Activated naive CD8-positive, alpha-beta T cell treated with anti-CD3 and anti-CD28 coated beads, Interleukin-2, amount 10 ng/mL, durations not matched to agents 7 days and 5 days (primary cell): ENCODE measurements at places on chromosomes 11 and 22.

DNA sequence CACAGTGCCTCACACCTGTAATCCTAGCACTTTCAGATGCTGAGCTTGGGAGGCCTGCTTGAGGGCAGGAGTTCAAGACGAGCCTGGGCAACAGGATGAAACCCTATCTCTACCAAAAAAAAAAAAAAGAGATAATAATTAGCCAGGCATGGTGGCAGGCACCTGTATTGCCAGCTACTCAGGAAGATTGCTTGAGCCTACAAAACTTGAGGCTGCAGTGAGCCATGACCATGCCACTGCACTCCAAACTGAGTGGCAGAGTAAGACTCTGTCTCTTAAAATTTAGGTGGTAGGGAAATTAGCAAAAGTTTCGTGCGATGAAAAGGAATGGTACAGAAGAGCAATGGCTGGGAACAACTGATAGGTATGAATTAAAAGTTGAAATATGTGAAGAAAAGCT lies 18.0 kb downstream of the ST13 start:
- no peak for DNase-seq

GRCh38 chr11:84292006-84292405 lies 1005.8 kb upstream of the CCDC90B start:
- DNase-seq = no peak

DNA sequence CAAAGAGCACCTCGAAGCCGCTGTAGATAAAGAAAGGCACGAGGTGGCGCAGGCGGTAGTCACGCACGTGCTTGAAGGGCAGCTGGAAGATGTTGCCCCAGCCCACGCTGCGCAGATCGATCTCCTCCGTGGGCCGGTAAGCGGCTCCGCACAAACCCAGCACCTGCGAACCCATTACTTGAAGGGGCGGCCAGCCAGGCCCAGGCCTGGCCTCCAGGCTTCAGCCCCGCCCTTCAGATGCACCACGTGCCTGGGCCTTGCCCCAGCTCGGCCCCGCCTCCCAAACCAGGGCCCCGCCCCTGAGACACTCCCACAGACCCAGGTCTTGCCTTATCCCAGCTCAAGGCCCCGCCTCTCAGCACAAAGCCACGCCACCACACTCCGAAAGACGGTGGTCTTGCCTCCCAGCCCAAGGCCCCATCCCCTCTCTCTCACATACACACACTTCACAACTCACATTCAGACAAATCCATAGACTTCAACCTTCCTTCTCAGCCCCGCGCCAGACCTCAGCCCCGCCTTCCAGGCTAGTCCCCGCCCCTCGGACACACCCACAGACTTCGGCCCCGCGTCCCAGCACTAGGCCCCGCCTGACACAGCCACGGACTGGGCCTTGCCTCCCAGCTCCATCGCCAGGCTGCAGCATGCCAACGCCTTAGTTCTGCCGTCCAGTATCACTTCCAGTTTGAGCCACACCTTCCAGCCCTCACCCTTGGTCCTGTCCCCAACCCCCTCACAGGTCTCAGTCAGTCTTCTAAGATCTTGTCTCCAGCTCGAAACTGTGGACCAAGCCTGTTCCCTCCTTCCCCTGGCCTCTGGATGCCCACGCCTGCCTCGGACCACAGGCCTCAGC lies 7.0 kb downstream of the UNC93B1 start:
- DNase-seq = peak; percentile 59

DNA sequence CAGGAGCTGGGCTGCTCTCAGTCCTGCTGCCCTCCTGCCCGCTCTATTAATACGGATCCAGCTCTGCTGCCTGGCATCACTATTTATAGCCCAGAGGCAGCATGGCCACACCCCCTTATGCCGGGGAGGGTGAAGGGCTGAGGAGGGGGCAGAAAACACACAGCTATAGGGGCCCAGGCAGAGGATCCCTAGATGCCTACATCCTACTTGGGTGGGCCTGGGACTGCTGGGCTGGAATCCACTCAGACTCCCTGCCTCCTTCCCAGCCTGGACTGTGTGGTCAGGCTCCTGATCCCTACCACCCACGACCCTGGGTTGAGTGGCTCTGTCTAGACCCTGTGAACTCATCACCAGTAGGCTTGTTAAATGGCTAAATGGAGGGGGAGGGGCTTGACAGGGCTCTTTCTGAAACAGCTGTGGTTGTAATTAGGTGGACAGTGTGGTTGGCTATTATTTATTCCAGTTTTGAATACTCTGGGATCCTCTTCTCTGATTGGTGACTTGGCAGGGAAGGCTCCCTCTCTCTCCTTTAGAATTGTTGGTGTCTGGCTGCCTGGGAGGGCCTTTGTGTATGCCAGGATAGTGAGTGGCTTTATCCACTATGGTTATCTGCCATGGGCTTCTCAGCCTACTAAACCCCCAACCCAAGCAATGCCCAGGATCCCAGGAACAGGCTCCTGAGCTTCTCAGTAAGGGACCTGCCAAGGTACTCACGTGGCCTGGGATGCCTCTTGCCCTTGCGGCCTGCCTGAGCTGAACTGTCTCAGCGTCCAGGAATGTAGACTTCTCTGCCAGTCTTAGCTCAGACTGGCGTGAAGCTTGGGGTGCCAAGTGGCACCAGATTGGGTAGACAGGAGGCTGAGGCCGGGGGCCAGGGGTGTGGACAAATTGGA lies 15.2 kb downstream of the PHLDB1 start:
- no peak for DNase-seq

- DNase-seq = no peak
Observed at GRCh38 chr22:19932367-19933206, 9.0 kb upstream of the COMT start.

DNA sequence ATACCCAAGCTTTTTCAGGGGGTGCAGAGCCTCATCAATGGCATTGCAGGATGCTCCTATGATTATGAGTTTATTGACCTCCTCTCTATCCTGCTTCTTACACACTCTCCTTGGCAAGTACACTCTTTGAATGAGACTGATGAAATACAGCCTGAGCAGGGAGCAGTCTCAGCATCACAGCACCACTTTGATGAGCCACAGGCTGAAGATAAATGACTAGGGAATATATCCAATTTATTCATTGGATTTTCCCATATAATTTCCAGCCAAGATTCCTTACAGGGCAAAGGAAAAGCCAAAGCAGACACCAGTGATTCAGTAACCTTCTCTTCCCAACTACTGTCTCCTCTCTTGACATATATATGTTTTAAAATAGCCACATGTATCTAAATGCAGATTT lies 79.2 kb downstream of the CASP12 start:
- DNase-seq = no peak

DNA sequence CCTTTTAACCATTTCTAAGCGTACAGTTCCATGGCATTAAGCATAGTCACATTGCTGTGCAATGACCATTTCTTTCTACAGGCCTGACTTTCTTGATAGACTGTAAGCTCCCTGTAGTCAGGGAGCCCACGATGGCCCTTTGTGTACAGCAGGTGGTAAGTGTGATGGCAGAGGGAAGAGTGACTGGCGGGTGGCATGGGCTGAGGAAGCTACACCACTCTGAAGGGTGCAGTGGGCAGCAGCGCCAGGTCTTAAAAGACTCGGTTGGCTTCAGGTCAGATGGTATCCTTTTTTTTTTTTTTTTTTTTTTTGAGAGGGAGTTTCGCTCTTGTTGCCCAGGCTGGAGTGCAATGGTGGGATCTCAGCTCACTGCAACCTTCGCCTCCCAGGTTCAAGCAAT lies 1.6 kb downstream of the PPM1F start:
- no peak for DNase-seq

GRCh38 chr22:29207243-29207550 lies 1.5 kb downstream of the EMID1 start:
- DNase-seq = no peak

DNA sequence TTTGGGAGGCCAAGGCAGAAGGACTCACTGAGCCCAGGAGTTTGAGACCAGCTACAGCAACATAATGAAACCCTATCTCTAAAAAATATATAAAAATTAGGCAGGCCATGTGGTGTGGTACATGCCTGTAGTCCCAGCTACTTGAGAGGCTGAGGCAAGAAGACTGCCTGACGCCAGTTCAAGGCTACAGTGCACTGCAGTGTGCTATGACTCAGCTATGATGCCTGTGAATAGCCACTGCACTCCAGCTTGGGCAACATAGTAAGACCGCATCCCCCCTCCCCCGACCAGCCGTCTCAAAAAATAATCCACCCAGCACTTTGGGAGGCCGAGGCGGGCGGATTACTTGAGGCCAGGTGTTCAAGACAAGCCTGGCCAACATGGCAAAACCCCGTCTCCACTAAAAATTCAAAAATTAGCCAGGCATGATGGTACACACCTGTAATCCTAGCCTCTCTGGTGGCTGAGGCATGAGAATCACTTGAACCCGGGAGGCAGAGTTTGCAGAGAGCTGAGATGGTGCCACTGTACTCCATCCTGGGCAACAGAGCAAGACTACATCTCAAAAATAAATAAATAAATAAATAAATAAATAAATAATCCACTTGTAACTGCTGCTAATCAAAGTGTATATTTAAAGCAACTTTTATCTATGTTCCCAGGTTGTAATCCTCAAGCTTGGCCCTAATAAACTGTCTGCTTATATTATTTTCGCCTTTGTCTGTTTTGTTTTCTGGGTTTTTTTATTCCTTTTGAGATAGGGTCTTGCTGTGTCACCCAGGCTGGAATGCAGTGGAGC lies 7.8 kb downstream of the HPS5 start:
- no peak for DNase-seq

DNA sequence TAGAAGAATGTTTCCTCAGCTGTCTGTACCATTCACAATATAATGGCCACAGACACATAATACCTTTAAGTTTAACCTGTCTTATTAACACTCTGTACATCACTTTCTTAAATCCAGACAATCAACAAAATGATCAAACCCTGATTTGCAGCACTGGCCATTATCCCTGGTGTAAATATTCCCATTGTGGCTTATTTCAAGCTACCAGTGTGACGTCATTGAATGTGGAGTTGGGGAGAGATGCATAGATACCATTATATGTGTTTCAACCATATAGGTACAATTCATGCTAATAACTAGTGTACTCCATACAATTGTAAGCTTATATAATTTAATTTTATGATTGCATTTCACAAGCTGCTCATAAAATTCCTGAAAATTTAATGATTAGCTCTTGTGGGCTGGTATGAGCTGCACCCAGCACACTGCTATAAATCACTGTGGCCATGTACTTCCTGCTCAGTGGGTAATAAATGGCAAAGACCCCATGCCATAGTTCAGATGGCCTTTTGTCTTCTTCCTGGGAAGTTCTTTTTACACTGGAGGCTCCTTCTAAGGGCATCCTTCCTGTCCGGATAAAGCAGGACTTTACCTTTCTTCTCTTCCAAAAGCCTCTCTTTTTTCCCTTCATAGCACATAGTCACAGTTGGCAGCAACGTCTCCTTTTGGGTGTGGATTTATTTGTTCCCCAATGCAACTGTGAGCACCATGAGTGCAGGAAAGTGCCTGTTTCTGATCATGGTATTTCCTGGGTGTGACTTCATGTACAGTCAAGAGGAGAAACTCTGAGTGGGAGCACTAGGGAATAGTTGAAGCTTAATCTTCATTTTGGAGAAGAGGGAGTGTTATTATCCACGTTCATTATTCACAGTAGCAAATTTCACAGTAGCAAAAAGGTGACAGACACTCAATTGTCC lies 87.8 kb downstream of the MIAT start:
- no peak for DNase-seq

DNA sequence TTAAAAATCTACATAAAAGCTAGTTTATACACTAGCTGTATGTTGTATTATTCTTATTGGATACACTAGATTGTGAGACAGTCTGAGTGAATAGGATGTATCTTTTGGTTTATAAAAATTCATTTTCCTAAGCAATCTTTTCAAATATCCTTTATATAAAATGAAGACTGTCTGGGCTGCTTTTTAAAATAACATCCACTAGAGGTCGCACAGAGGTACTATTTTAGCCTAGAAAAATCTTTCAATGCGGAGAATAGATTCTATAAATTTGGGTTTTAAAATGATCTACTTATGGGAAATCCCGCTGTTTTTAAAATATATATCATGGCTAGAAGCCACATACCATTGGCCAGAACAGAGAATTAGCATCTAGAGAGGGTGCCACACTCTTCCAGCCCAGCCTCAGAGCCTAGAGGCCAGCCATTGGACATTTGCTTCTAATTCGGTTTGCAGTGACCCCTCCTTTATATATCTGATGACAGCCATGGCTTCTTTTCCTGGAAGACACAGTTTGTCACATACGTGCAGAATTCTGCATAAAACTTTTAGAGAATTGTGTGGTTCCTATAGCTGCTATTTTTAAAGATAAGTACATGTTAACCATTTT lies 7.3 kb downstream of the C11orf97 start:
- no peak for DNase-seq

- no peak for DNase-seq
Observed at GRCh38 chr22:45629469-45630089, 42.1 kb upstream of the ATXN10 start.

DNA sequence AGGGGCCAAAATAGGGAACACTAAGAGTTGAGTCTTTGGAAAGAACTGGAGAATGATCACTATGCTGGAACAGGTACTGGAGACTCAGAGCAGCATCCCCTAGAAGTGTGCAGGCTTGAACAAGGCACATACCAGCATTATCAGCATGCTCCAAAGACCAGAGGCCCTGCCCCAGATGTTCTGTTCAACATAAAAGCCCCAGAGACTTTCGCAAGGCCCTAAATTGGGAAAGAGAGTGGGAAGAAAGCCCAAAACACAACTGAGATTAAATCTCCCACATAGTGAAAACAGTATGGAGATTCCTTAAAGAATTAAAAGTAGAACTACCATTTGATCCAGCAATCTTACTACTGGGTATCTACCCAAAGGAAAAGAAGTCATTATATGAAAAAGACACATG lies 9.4 kb downstream of the CNGA4 start:
- DNase-seq = no peak

- no peak for DNase-seq
Observed at GRCh38 chr11:111765320-111765983, 737 bp downstream of the PPP2R1B start.

GRCh38 chr11:64742889-64743590 lies 902 bp downstream of the RASGRP2 start:
- peak; percentile 91 for DNase-seq

DNA sequence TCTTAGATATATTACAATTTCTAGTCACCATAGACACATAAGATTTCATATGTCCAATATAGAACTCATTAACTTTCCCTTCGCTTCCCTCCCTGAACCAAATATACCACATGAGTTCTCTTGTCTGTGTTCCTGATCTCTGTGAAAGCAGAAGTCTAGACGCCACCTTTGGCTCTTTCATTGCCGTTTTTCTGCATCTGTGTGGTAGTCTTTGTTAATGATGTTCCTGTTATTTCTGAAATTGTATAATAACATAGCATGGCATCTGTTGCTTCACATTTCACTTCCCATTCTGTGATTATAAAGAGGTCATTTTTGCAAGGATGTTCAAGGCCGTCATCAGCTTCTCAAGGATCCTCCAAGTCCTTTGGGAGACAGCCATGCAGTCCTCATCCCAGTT lies 58.5 kb downstream of the NCAM1 start:
- DNase-seq = no peak

- peak; percentile 46 for DNase-seq
Observed at GRCh38 chr22:48576333-48577013, 1251.2 kb downstream of the BRD1 start.

- no peak for DNase-seq
Observed at GRCh38 chr22:45131749-45132148, 32.0 kb upstream of the NUP50 start.
